ENCODE measurements at places on chromosomes 2 and 18.

- H3K36me3 ChIP-seq, result no peaks in the 10 kb centered on the region
- no peak overlapping the region for H3K4me3 ChIP-seq
- no peaks in the 10 kb centered on the region for H3K4me1 ChIP-seq
- H3K27ac ChIP-seq, result no peak overlapping the region
- H3K27me3 ChIP-seq, result no peaks in the 10 kb centered on the region
These were observed 259.8 kb upstream of the LYPD1 start for GRCh38 chr2:132929786-132930185.

- H3K36me3 ChIP-seq, result no peaks in the 10 kb centered on the region
- DNase-seq, result no peak
- H3K27me3 ChIP-seq, result peaks cover 1% of the 10 kb centered on the region
- no peak overlapping the region for H3K27ac ChIP-seq
These were observed 249.3 kb downstream of the CYP26B1 start for GRCh38 chr2:71898375-71898774.

GRCh38 chr2:169823996-169824372 lies 721 bp downstream of the METTL5 start:
- DNase-seq, result no peak
- no peaks in the 10 kb centered on the region for H3K36me3 ChIP-seq
- peak overlapping the region; percentile 65 for H3K4me3 ChIP-seq
- no peak overlapping the region for H3K27ac ChIP-seq
- peaks cover 6% of the 10 kb centered on the region for H3K27me3 ChIP-seq

DNA sequence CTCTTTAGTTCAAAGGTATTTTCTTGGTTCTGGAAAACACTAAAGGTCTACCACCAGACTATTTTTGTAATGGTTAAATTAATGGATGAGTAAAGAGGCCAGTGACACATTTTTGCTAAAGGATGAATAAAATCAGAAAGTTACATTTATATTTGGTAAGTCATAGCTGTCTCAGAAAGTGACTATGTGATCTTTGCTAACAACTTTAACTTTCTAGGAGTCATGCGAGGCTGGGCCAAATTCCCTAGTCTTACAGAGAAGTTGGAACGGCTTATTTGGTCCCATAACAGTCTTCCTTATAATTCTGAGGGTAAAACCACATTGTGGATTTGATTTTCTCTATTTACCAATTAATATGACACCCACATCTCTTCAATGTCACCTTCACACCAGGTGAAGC lies 198.1 kb downstream of the PDE1A start:
- no peak overlapping the region for H3K4me3 ChIP-seq
- H3K36me3 ChIP-seq, result no peaks in the 10 kb centered on the region
- H3K4me1 ChIP-seq, result no peaks in the 10 kb centered on the region
- H3K27ac ChIP-seq, result no peak overlapping the region
- H3K27me3 ChIP-seq, result no peaks in the 10 kb centered on the region

GRCh38 chr2:20178249-20178607 lies 46.7 kb downstream of the SDC1 start:
- no peak overlapping the region for H3K4me3 ChIP-seq
- DNase-seq, result no peak
- H3K4me1 ChIP-seq, result peaks cover 3% of the 10 kb centered on the region
- H3K27ac ChIP-seq, result no peak overlapping the region
- no peaks in the 10 kb centered on the region for H3K27me3 ChIP-seq

DNA sequence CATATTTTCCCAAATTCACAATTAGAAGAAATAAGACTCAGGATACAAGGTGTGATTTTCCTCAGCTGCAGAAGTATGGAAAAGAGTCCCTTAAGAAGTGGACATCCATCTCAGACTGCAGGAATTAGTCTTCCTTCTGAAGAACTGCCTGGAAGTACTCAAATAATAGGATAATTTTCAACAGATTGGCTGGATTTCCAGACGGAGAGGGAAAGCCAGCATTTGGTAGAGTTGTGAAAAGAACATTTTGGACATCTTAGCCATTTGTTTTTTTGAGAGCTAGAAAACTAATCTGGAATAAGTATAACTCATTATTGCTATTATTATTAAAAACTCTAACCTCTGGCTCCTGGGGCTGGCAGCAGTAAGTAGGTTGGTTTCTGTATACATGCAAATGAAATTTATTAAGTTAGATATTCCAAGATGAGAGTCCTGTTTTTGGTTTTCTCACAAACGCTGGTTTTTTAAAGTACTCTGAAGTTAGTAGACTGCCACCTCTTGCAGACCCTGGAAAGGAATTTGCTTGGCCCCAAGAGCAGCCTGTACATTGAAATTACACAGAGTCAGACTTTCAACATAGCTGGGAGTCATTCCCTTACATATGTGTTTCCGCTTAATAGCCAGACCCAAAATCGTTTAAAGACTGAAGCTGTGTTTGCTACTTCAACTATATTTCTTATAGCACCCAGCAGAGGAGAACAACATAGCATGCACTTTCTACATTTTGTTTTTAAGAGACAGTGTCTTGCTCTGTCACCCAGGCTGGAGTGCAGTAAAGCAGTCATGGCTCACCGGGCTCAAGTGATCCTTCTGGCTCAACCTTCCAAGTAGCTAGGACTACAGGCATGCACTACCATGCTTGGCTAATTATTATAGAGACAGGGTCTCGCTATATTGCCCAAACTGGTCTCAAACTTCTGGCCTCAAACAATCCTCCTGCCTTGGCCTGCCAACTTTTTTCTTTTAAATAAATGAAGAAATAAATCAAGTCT lies 142.4 kb downstream of the THADA start:
- peaks cover 10% of the 10 kb centered on the region for H3K4me1 ChIP-seq
- DNase-seq, result no peak
- no peak overlapping the region for H3K27ac ChIP-seq
- H3K27me3 ChIP-seq, result no peaks in the 10 kb centered on the region

DNA sequence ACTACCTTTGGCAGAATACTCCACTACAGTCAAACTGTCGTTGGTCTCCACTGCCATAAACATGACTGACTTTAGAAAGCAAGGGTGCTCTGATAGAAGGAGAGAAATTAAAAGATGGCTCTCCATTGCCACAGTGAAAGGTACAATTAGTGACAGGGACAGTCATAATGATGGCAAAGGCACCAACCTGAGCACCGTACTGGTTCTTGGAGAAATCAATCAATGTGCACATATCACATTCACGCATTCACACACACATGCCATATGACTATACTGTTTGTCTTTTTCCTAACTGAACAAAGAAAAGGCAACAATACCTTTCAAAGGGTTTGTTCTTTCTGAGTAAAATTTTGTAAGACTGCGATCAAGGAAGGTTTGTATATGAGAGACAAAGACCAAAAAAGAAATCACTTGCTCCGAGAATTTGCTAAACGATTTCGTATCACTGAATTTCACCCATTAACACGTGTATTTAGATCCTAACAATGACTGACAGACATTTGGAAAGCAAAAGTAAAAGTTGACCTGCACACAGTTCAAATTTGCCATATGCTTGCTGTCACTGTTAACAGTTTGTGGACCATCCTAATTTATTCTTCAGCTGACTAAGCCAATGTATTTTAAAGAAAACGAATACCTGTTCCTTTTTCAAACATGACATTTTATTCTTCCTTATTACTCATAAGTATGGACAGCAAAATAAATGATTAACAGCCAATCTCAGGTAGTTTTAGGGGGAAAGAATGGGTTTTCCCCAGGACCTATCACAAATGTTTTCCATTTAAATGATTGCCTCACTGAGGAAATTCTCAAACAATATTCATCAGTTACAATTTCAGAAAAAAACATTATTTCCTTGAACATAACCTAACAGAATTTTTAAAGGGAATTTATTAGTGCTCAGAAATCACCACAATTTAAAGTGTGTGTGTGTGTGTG lies 644.4 kb downstream of the ZEB2 start:
- DNase-seq, result no peak
- peaks cover 8% of the 10 kb centered on the region for H3K36me3 ChIP-seq
- no peak overlapping the region for H3K4me3 ChIP-seq

DNA sequence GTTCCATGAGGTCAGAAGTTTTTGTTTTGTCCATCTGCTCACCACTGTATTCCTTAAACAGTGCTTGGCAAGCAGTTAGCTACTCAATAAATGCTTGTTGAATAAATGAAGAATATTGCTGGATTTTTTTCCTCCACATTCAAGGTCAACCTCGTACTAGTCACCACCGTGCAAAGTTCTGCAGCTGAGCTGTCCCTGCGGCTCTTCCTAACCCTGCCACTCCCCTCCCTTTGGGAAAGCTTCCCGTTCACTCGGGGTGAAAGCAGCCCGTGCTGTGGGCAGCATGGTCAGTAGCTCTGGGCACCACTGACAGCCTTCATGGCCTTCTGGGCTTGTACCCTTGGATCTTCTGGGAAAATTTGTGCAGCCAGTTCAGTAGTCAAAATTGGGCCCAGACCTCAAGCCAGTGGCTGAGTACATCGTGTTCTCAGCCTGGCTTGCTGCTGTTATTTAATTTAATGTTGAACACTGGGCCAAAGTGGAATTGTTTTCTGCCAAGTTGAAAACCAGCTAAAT lies 469.3 kb upstream of the RAB12 start:
- no peak for DNase-seq
- no peak overlapping the region for H3K4me3 ChIP-seq
- H3K27me3 ChIP-seq, result no peaks in the 10 kb centered on the region
- H3K4me1 ChIP-seq, result no peaks in the 10 kb centered on the region
- no peak overlapping the region for H3K27ac ChIP-seq

DNA sequence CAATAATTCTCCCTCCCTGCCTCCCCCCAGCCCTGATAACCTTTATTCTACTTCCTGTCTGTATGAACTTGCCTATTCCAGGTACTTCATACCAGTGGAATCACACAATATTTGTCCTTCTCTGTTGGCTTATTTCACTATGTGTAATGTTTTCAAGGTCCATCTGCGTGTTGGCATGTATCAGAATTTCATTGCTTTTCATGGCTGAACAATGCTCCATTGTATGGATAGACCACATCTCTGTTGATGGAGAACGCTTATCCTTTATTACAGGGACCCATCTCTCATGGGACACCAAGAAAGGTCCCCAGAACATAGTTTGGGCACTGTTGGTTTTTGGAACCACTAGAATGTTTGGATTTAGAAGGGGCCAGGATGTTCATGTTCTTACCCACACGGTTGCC lies 40.2 kb downstream of the ATOH8 start:
- peaks cover 13% of the 10 kb centered on the region for H3K4me1 ChIP-seq
- H3K36me3 ChIP-seq, result no peaks in the 10 kb centered on the region
- peaks cover 8% of the 10 kb centered on the region for H3K27me3 ChIP-seq
- no peak for DNase-seq
- H3K27ac ChIP-seq, result no peak overlapping the region
- H3K4me3 ChIP-seq, result no peak overlapping the region

GRCh38 chr2:35891936-35892335 lies 463.6 kb upstream of the CRIM1 start:
- no peaks in the 10 kb centered on the region for H3K4me1 ChIP-seq
- DNase-seq, result no peak
- no peak overlapping the region for H3K4me3 ChIP-seq
- no peaks in the 10 kb centered on the region for H3K27me3 ChIP-seq
- no peaks in the 10 kb centered on the region for H3K36me3 ChIP-seq
- no peak overlapping the region for H3K27ac ChIP-seq

DNA sequence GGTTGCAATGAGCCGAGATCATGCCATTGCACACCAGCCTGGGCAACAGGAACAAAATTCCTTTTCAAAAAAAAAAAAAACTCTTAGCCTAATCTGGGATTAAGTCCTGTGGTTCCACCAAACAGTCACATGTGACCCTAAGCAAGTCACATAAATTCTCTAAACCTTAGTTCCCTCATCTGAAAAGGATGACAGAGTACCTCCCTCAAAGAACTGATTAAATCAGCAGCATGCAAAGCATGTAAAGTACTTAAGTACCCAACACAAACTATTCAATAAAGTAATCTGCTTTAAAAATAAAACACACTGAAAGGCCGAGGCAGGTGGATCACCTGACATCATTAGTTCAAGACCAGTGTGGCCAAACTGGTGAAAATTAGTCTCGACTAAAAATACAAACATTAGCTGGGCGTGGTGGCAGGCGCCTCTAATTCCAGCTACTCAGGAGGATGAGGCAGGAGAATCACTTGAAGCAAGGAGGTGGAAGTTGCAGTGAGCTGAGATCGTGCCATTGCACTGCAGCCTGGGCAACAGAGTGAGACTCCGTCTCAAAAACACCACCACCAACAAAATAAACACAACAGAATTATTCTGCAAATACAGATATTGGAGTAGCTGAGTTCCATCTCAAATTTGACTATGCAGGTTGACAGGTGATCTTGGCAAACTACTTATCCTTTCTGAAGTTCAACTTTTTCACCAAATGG lies 7.0 kb downstream of the USP34 start:
- no peak overlapping the region for H3K4me3 ChIP-seq
- peak; percentile 50 for DNase-seq
- H3K36me3 ChIP-seq, result no peaks in the 10 kb centered on the region
- peaks cover 14% of the 10 kb centered on the region for H3K4me1 ChIP-seq
- peak overlapping the region; percentile 51 for H3K27ac ChIP-seq

- DNase-seq, result no peak
- no peak overlapping the region for H3K27ac ChIP-seq
- peaks cover 6% of the 10 kb centered on the region for H3K4me1 ChIP-seq
- no peaks in the 10 kb centered on the region for H3K36me3 ChIP-seq
- no peaks in the 10 kb centered on the region for H3K27me3 ChIP-seq
These were observed 54.7 kb upstream of the KIDINS220 start for GRCh38 chr2:8892111-8892510.

GRCh38 chr18:36770315-36770946 lies 58.4 kb downstream of the TPGS2 start:
- no peak for DNase-seq
- no peak overlapping the region for H3K27ac ChIP-seq
- no peaks in the 10 kb centered on the region for H3K27me3 ChIP-seq
- H3K36me3 ChIP-seq, result peaks cover 5% of the 10 kb centered on the region

GRCh38 chr18:79422022-79422782 lies 26.5 kb downstream of the NFATC1 start:
- peaks cover 8% of the 10 kb centered on the region for H3K4me1 ChIP-seq
- H3K4me3 ChIP-seq, result no peak overlapping the region
- H3K27me3 ChIP-seq, result no peaks in the 10 kb centered on the region

DNA sequence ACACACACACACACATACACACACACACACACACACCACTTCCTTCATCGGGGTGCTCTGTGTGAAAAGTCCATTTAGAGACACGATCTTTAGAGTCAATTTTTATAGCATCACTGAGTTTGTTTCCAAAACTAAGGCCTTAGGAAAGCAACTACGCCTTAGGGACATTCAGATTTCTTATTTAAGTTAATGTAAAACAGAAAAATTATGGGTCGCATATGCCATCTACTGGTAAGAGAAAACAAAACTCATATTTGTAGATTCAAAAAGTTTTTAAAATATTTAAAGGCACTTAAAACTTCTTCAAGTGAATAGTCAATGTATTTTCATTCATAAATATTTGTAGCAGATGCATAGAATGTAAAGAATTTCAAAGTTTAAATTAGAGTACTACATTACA lies 166.2 kb downstream of the ATAD2B start:
- no peak for DNase-seq
- no peaks in the 10 kb centered on the region for H3K27me3 ChIP-seq
- H3K4me3 ChIP-seq, result no peak overlapping the region
- no peaks in the 10 kb centered on the region for H3K4me1 ChIP-seq
- peaks cover 3% of the 10 kb centered on the region for H3K36me3 ChIP-seq

Data from neural progenitor cell (in vitro differentiated cells).